ENCODE measurements at places on chromosomes 5 and 9. TPM values are rescaled to one million over a fixed set of nuclear protein-coding genes. Genes with fewer than 3 reads are reported as not detected.
A peak's percentile ranks its signal among the peaks of the same experiment; 100 is the strongest.

- DNase-seq = no peak
Measured at GRCh38 chr5:29277642-29278041, 1915.8 kb upstream of the CDH6 start.

- no peak for DNase-seq
Measured at GRCh38 chr5:124841829-124842712, 95.6 kb upstream of the ZNF608 start.

DNA sequence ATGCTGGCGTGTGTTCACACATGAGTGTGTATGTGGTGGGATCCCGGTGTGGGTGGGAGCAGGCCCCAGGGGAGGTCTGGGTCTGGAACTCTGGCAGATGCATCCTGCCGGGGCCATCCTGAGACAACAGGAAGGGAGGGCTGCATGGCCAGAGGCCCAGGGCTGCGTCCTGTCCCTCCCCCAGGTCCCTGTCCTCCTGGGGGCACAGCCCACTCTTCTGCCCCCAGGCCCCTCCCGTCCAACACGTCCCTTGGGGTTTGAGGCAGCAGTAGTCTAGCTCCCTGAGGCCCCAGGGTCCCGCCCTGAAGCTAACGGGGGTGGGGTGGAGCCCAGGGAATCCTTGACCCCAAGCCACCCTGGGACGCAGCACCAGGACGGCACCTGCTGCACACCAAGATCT lies 16.6 kb downstream of the FLT4 start:
- DNase-seq = no peak

GRCh38 chr5:42005561-42006153 lies 80.6 kb downstream of the FBXO4 start:
- peak; percentile 68 for DNase-seq

DNA sequence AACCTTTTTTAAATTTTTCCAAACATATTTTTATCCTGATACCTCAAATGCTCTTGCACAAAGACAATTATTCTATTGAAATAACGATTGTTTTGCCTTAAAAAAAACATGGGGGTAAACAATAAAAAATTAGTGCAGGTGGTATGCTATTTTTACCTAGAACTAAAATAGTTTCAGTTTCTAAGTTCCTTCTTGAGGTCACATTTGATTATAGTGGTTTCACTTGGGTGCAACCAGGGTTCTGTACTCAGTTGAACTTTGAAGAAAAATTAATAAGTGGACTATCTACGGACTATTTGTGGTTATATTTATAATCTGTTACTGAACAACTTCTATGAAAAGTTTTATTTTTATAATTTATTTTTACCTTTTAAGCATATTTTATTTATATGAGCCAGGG lies 387.1 kb upstream of the IZUMO3 start:
- DNase-seq = no peak

GRCh38 chr9:6014670-6015270 lies 654 bp downstream of the RANBP6 start:
- no peak for DNase-seq

GRCh38 chr9:84212246-84212645 lies 128.3 kb downstream of the SLC28A3 start:
- DNase-seq = no peak

DNA sequence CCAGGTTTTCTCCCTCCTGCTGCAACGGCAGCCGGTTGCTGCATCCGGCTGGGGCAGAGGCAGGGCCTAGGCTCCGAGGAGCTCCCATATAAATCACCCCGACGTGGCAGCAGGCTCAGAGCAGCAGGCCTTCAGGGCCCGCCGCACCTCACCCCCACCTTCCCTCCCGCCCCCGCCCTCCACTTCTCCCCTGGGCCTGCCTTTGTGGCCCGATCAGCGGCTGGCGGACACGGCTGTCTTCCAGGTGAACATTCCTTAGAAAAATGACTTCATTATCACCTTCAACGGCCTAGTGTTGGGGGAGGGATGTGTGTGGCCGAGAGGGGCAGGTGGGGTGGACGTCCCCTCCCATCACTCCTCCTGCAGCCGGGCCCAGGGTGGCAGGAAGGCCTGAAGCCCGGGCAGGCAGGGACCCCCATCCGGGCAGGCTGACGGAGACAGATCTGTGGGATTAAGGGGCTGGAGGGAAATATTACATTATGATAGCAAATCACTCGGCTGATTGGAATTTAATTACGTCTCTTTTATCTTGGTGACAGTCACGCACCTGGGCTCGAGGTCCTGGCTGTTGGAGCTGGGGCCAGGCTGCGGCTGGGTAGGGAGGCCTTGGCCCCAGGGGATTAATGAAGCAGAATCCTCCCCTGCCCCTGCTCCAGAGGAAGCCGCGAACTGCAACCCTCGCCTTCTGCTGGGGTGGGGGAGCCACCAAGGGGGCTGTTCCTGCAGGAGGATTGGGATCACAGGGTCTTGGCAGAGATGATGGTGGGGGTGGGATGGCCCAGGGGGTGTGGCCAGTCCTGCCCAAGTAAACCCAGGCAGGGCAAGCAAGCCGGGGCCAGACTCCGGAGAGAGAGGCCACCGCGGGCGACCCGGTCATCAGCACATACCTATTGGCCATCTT lies 38.4 kb upstream of the RXRA start:
- DNase-seq = no peak

DNA sequence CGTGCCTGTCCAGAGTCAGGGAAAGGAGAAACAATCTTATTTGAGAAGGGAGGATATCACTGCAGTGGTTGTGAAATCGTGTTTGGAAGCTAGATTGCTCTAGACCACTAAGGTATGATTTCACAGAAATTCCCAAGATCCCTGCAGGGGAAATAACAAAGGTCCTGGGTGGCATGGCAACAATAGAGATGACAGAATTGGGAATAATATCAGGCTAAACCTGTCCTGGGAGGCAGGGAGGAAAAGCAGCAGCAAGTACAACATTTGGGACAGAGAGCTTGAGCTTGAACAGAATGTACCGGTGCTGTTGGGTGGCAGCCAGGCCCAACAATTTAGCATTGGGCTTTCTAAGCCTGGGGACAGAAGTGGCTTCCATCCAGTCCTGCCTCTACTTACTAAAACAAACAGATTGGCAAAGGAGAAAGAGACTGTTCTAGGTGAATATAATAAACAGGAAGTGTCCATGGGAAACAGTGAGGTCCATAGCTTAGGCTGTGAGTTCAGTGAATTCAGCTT lies 17.0 kb upstream of the ARHGAP26 start:
- DNase-seq = no peak

- no peak for DNase-seq
Measured at GRCh38 chr5:106680330-106680729, 990.4 kb downstream of the EFNA5 start.

DNA sequence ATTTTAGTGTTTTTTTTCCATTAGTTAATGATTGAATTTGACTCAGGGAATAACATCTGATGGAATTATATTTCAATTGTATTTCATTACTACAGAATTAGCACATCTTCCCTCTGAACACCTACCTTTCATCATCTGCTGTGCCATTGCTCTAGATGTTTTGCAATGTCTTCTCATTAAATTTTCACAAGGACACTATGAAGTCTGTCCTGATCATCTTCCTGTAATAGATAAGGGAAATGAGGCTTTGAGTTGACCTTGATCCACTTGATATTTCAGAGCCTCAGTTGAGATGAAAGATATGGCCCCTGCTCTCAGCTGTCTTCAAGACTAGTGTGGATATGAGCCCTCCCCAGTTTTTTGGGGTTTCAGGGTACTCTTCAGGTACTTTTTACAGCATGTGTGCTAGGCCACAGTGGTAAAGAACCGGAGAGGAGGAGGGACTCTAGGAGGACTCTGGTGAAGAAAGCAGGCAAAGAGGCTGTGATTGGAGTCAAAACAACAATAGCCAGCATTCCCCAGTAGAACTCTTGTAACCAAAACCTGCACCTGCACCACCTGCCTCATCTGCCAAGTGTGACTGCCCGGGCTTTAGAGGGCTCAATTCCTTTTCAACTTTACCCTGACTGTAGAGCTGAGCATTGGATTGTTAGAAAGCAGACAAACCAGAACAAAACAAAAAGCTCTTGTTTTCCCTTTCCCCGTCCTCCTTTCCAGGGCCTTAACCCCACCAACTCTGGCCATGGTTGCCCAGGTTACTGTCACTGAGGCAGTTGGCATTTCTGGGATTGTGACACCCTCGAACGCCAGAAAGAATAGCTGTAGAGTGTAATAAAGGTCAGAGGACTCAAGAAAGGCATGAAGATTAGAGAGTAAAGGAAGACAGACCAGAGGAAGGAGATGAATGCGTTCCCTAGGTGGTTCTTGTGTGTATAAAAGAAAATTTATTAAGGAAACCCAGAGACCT lies 56.3 kb downstream of the ERAP1 start:
- DNase-seq = no peak

DNA sequence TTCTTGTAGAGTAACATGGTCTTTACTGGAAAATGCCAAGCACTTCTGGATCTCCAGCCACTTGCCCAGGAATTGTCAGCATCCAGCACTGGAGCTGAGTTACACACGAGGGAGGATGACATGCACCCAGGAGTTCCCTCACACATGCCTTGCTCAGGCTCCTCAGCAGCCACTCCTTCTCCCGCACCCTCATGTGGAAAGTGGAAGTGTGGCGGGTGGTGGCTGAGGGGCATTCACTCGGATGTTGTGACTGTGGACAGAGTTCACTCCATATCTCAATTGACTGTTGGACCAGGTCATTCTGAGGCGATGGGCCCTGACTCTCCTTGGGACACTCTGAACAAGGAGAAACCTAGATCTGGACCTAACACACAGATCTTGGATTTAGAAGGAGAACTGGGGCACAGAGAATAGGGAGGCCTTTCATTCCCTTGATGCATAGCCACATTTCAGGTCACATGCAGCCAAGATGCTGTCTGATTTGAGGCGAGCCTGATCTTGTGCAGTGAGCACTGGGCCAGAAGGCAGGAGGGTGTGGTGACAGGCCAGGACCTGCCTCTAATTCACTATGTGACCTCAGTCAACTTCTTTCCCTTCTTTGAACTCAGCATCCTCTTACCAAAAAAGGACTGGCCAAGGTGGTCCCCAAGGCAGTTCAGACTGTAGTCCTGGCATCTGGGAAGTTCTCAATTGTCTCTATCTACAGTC lies 62.1 kb downstream of the CYSTM1 start:
- no peak for DNase-seq

GRCh38 chr5:120388016-120388781 lies 75.9 kb upstream of the PRR16 start:
- DNase-seq = peak; percentile 58

DNA sequence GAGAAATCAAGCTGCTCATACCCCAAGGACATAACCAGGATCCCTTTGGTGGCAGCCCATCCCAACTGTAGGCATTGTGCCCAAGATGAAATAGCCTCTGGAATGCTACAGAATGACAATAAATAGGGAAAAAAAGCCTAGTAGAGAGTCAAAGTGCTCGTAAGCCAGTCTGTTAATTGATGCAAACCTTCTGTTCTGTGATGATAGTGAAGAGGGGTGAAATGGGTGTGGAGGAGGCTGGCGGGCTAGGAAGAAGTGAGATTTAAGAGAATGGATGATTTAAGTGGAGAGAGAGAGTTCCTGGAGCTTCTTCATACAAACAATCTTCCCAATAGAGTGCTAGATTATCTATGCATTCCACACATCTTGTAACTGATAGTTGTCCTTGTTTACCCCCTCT lies 301.0 kb upstream of the PCSK5 start:
- DNase-seq = no peak

DNA sequence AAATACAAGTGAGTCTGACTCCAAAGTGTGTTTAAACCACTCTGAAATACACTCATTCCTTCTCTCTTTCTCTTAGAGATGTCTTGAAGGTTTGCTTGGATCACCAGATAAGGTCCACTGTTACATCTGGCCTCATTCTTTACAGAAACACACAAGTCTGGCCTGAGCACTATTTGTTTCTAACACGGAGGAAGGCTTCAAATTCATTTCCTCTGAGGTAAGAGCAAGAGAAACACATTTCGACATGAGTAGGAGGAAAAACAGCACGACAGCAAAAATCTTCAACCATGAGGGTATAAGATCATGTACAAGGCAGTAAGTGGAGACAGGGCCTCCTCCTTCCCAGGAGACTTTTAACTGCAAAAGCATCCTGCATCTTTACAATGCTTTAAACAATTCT lies 8.0 kb downstream of the SIL1 start:
- DNase-seq = no peak

DNA sequence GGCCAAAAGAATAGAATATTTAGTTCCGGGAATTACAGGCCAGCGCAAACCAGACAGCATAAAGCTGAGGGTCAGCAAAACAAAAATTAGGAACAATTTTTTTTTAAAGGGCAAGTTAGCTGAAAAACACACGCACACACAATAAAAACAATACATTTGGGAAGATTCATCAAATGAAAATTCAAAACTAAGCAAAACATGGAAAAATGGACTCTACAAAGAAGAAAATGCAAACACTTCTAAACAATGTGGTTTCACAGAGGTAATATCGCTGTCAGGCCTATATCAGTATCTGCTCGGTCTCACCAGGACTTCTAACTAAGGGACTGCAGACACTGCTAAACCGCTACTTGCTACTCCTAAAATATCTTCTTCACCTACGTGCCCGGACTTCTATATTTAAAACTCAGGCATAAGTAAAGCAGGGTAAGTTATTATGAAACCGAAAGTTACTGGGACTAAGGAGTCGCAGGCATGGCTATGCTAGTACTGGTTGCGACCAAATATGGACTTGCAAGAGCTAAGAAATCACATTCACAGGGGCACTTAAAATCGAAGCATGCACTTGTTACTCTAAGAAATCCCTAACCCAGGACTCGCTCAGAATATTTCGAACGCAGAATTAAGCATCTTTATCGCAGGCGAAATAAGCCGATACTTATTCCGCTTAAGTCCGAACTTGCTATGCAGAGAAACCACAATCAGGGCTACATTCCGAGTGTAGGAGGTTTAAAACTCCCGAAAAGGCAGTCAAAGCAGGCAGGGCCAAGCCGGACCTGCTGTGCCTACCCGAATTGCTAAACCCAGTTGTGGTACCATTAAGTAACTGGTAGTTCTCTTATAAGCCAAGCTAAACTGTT lies 2.3 kb downstream of the ANXA2R start:
- no peak for DNase-seq

GRCh38 chr5:55597014-55597981 lies 62.5 kb upstream of the PLPP1 start:
- DNase-seq = peak; percentile 35

- no peak for DNase-seq
Measured at GRCh38 chr5:159510282-159510681, 180.0 kb upstream of the IL12B start.

- DNase-seq = no peak
Measured at GRCh38 chr9:34171753-34172535, 6.9 kb upstream of the UBAP1 start.

Gene ZNF366
- total RNA-seq = 0.03 TPM

Gene ABCA2
- 9.5 TPM for total RNA-seq

Gene FOXD4L4
- not detected for total RNA-seq

Gene CATSPER3
- not detected for total RNA-seq

Gene ROPN1L
- 0.83 TPM for total RNA-seq

Gene PTGR1
- total RNA-seq = 29.2 TPM

Gene SPATA31C1
- total RNA-seq = not detected

Gene PRR16
- total RNA-seq = 1.5 TPM

Gene SPINK13
- 0.50 TPM for total RNA-seq

Gene GABRA6
- total RNA-seq = not detected

Gene ARHGEF28
- 0.27 TPM for total RNA-seq

Gene SNAPC3
- 33.4 TPM for total RNA-seq
